HepG2 (cell line): ENCODE measurements at places on chromosomes 6 and 20. TPM values are rescaled to one million over a fixed set of nuclear protein-coding genes. Genes with fewer than 3 reads are reported as not detected.
A peak's percentile ranks its signal among the peaks of the same experiment; 100 is the strongest.

DNA sequence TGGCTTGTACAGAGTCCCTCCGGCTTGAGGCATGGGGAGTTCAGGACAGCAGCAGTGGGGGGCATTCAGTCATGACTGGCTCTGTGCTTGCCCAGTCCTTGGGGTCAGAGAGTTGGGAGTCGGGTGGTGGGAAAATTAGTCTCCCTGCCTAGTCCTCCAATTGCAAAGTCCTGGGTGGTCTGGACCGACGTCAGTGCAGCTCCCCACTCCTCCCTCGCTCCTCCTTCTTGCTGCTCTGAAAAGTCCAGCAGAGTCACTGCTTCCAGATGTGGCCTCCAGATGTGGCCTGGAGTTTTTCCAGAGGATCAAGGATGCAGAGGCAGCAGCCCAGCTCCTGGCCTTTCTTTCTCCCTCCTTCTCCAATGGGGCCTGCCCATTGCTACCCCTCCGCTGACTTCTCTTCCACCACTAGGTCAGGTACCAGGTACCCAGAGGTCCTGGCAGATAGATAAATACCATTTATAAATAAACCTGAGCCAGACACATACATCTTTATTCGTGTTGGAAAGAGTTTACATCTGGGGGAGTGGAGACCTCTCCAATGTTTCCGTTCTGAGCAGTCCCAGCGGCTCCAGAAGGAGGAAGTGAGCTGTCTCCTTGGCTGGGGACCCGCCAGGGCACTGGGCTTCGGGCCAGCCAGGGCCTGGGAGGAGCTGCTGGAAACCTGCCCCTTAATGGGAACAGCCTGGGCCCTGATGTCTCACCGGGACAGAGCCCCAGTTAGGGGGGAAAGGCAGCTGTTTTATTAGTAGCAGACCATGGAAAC, 49.0 kb upstream of the RNF24 start:
- no peak for DNase-seq

GRCh38 chr20:58851221-58851968, 693 bp upstream of the GNAS-AS1 start:
- DNase-seq, result no peak

- no peak for DNase-seq
Measured at GRCh38 chr6:47344022-47344421, 34.3 kb upstream of the TNFRSF21 start.

- peak; percentile 20 for DNase-seq
Measured at GRCh38 chr6:70706491-70707123, 38.9 kb downstream of the SMAP1 start.

GRCh38 chr20:6908673-6909072, 141.2 kb downstream of the BMP2 start:
- DNase-seq, result no peak

DNA sequence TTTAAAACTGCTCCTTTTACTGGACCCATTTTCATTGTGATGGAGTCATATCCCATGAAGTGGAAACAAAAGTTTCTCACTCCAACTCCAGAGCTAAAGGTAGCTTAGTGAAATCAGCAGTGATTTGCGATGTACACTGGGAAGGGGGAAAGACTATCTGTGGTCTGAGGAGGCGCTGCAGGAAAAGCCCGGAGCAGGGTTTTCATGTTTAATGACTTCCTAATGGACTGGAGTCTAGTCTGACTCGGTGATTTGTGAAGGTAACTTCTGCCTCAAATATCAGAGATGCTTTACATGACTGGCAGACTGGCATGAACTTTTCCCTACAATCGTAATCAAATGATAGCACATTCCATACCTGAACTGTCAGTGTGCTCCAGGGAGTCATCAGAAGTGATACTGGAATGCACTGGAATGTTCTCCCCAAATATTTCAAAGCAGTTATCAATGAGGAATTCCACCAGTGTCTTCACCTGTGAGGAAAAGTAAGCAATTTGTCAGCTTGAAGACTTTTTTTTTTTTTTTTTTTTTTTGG, 7.0 kb downstream of the TAGAP start:
- no peak for DNase-seq

DNA sequence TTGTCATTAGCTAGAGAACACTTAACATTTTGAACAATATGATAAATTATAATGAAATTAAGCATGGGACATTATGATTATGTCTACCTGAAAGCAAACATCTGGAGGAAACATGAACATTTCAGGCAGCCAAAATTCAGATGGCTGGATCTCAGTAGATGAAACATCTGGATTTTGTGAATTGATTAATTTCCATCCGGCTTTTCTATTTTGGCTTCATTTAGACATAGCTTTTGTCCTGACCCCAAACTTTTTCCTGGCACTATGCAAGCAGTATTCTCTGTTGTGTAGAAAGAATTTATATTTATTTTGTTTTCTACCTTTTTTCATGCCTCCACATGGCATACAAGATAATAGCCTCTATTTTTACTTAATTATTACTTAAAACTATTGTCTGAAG, 186.3 kb downstream of the OGFRL1 start:
- DNase-seq, result no peak

GRCh38 chr6:165732696-165733488, 69.9 kb upstream of the PDE10A start:
- DNase-seq, result no peak

DNA sequence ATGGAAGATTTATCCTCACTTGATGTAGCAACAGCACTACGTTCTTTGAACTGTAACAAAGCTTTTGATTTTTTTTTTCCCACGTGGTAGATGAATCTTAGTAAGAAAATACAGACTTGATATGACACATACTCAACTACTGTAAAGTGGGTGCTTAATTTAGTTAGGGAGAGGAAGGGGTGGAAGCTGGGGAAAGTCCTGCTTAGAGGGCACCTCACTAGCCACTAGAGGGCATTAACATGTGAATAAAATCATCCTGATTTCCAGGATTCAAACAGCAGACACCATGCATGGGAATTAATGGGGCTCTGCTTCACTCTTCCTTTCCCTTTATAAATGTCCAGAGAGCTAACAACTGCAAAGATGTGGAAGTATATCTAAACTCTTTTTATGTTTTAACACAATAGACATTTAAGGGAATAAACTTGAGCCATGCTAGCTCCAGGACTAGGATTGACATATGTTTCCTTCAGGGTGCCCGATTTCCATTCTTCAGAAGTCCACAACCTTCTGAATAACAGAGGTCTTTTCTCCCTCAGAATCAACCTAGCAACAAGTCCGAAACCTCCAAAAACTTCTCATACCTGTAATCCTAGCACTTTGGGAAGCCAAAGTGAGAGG, 250.1 kb downstream of the ATXN1 start:
- peak; percentile 44 for DNase-seq

DNA sequence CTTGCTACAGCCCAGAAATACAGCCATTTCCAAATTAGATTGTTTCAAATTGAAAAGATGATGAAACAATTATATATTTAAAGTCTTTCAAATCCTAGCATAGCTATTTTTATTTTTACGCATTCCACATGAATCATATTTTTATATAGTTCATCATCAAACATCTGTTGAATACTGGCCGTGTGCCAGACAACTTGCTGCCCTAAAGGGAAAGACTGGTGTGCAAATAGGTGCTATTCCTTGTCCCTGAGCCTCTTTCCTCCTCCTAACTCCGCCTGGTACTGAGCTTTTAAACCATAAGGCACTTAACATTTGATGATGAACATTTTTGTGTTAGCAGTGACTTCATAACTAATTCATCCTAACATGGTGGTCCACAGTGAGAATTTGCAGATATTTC, 18.7 kb upstream of the PLCG1 start:
- no peak for DNase-seq

DNA sequence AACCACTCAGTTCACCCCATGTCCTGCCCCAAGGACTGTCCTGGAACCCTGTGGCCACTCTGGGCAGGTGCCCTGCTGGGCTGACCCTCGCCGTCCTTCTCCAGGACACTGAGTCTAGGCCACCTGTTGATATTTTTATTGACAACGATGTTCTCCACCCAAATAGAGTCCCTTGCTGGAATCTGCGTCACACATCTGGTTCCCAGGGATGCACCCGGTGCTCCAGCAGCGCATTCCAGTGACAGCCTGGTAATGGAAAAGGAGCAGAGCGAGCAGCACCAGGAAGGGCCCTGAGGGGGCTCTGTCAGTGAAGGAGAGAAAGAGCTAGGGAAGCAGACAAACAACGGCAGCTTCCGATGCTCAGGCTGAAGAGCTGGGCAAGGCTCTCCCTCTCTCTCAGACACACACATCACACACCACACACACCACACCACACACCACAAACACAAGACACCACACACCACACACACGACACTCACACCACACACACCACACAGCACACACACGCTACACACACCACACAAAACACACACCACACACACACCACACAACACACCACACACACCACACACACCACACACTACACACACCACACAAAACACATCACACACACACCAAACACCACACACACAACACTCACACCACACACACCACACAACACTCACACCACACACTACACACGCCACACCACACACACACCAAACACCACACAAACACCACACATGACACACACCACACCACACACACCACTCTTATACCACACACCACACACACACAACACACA, 117.9 kb upstream of the THBS2 start:
- peak; percentile 50 for DNase-seq

GRCh38 chr6:25998379-25998778, 35.8 kb downstream of the TRIM38 start:
- no peak for DNase-seq

- DNase-seq, result no peak
Measured at GRCh38 chr6:137652961-137653705, 158.9 kb upstream of the OLIG3 start.

GRCh38 chr6:44373051-44373450, 14.5 kb upstream of the CDC5L start:
- no peak for DNase-seq

The CAPN11 gene
- 0.07 TPM in 1 of 2 replicates, not detected in the other for total RNA-seq

The CST9L gene
- total RNA-seq, result 0.15 TPM in 1 of 2 replicates, not detected in the other

The CDC5L gene
- total RNA-seq, result 34.2 and 54.5 TPM in 2 replicates

The TREM1 gene
- total RNA-seq, result not detected in 2 replicates

The NR2E1 gene
- total RNA-seq, result not detected in 2 replicates

The CTAGE9 gene
- not detected in 2 replicates for total RNA-seq

The PHACTR1 gene
- 0.09 TPM in 1 of 2 replicates, not detected in the other for total RNA-seq
